ENCODE measurements at places on chromosomes 6 and 20.

DNA sequence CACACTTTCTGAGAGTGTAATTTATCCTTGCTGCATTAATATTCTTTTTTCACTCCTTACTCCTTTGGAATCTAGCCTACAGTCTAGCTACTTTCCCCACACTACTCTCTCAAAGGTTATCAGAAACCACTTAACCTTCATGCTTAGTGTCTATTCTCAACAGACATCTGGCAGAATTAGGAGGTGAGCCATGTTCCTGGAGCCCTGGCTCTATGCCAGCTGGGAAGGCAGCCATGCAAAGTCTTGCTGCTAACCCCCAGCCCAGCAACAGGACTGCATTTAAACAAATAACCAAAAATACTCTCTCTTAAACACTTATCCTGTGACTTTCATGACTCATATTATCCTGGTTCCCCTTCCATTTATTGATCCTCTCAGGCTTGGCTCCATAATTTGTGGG lies 260.2 kb downstream of the BCKDHB start:
- DNase-seq: no peak

DNA sequence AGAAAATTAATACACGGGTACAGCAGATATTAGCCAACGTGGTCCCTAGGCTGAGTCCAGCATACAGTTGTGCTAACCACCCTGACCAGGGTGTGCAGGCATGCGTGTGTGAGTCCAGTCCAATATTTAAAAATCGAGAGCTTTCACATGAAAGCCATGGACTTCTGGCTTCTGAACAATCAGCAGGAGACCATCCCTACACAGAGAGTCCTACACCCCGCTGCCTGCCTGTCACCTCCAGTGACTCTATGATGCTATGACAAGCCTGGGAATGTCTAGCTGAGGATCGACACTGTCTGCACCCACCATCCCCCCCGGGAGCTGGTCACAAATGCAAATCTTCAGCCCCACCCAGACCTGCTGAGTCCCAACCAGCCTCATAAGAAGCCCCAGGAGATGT lies 7.9 kb downstream of the ACSS1 start:
- no peak for DNase-seq

DNA sequence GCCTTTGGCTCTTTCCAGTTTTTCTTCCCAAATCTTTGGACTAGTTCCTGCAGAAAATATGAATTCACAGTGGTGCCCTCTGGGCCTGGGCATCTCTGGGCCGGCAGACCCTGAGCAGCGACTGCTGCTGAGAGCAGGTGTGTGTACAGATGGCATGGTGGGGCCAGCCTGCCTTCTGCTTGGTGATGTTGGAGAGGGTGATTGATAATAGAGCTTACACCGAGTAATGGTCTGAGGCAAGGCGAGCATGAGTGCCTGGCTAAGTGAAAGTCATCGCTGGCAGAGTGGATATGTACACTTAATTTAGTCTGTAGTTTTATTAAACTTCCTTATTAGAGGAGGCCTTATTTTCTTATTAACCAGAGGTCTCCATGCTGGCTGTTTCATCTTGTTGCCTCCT lies 156.9 kb downstream of the CDKAL1 start:
- no peak for DNase-seq

DNA sequence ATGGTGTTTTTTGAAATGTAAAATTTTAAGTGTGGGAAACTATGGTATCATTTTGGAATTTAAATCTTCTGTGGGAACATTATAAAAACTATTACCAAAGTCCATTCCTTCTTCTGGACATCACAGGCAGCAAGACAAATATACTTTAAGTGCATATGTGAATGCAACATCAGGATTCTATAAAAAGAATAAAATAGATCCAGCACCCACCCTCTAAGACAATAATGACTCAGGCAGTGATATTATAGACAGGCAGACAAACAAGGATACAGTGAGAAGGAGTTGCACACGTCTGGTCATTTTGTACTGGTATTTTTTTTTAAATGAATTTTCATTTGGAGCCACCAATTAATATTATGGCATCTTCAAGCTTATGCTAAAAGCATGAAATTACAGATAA lies 21.1 kb upstream of the NEDD9 start:
- DNase-seq: no peak

DNA sequence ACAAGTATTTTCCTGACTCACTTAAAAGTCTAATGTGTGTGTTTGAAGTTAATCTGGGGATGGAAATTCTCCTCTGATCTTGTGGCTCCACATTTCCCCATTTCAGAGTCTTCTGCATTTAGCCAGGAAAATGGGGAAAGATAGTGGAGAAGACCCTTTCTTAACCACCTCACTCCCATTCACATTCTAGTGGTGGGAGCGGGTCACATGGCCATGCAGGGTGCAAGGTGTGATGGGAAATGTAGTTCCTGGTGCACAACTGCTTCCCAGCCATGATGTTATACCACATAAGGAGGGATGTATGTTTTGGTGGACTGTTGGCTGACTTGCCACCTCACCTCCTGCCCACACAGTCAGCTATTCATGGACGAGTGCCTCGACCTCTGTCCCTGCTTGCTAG lies 61.8 kb downstream of the BANF2 start:
- no peak for DNase-seq

DNA sequence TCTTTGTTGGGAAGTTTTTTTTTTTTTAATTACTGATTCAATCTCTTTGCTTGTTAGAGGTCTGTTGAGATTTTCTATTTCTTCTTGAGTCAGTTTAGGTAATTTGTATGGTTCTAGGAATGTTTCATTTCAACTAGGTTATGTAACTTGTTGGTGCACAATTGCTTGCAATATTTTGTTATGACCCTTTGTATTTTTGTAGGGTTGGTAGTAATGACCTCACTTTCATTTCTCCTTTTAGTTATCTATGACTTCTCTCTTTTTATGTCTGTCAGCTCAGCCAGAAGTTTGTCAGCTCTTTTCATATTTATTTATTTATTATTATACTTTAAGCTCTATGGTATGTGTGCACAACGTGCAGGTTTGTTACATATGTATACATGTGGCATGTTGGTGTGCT lies 51.1 kb upstream of the SLC24A3 start:
- DNase-seq: no peak

DNA sequence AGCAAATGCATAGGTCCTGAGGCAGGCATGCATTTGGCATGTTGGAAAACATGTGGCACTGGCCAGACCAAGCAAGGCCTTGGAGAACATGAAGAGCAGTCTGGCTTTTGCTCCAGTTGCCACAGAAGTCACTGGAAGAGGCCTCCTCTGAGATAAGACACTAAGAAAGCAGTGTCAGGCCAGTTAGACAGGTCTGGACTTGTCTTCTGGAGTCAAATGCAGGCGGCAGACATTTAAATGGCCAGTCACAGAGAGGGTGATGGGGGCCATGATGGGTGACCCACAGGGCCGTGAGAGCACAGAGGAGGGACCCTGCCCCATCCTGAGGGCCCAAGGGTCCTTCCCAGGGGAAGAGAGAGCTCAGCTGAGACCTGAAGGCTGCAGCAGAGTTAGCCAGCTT lies 26.7 kb upstream of the ADA start:
- DNase-seq: no peak

DNA sequence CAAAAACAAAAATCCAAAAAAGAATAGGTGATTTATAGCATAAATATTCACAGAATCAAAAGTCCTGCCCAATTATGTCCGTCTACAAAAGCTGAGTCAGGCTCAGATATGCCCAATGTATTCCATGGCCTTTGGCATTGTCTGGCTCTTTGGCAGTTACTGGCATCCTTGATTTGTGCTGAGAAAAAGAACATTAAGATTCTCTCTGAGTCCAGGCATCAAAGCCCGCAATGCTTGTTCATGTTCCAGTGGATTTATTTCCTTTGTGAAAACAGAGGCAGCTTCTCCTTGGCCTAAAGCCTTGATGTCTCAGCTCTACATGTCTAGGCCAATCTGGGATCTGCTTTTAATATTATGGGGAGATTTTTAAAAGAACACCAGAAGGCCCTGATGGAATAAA lies 76.1 kb upstream of the SLC4A11 start:
- no peak for DNase-seq

DNA sequence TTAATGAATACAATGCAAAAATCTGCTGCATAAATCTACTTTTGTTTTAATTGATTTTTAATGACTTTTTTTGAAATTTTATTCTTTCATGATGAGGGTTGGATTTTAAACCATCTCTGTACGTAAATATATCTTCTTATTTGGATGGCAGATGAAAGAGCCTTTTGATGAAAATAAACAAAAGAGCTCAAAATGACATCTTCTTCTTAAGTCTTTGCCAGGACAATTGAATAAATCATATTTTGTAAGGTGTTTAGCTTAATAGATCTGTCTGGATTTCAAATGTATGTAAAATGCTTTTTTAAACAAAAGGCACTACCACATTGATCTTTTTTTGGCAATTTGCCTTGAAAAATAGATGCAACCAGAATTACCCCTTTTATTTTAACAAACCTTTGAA lies 39.3 kb downstream of the KIF6 start:
- DNase-seq: no peak

DNA sequence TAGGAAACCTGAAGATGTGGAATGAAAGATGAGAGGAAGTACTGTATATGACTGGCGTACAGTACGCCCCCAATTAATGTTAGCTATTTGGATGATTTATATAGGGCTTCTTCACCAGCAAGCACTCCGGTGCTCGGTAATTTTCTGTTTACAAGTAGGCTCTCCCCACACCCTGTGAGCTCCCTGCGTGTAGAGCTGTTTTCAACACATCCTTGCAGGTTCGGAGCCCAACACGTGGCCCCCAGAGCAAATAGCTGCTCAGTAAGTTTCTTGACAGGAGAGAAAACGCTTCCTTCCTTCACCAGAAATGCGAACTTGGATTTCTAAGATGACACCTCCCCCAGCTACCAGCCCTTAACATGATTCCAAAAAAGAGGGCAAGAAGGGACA lies 1.2 kb upstream of the RAB22A start:
- no peak for DNase-seq

DNA sequence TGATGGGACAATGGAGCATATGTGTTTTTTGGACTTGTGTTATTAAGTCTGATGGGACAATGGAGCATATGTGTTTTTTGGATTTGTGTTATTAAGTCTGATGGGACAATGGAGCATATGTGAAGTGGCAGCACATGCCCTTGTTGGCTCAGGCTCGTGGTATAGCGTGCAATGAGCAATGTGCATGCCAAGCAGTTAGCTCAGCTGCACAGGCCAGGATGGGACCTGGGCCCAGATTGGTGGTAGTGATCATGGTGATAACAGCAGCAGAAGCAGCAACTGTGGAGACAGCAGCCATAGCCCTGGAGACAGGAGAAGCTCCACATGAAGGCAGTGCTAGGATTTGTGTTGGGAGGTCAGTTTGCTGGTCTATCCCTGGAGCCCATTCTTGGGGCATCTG lies 61.1 kb downstream of the IL20RA start:
- DNase-seq: no peak

DNA sequence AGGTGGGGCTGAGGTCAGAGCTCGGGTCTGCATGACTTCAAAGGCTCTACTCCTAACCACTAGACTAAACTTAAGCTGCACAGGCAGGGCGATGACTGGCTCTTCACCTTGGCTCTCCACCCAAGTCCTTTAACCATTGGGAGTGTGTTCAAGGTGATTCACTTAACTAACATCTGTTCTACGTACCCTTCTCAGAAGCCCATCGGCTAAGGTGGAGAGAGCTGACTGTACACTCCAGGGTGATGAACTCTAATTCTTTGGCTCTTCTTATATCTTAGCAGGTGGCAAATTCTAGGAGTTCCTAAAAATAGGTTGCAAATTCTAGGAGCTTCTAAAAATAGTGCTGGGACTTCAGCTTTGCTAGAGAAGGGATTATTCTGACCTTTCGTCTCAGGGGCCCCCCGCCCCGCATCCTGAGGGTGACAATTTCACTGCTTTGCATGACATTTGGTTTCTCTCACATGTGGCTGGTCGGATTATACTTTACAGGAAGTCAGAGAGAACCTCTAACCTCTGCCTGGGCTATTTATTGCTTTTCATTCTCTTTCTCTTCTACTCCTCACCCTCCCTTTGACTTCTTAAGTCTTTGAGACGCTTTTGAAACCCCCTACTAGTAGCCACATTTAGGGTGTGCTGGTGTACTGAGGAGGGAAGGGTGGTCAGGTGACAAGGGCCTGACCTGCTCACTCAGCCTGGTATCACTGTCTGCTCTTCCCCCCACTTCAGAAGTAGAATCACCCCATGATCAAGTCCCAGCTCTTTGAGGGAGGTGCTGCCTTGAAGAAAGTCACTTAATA lies 55.5 kb downstream of the PRDM1 start:
- no peak for DNase-seq

- no peak for DNase-seq
Measured at GRCh38 chr6:113120224-113120581, 736.9 kb upstream of the MARCKS start.

- DNase-seq: no peak
Measured at GRCh38 chr20:48731536-48731935, 96.3 kb downstream of the PREX1 start.

- no peak for DNase-seq
Measured at GRCh38 chr6:117600008-117600743, 2.1 kb downstream of the GOPC start.

DNA sequence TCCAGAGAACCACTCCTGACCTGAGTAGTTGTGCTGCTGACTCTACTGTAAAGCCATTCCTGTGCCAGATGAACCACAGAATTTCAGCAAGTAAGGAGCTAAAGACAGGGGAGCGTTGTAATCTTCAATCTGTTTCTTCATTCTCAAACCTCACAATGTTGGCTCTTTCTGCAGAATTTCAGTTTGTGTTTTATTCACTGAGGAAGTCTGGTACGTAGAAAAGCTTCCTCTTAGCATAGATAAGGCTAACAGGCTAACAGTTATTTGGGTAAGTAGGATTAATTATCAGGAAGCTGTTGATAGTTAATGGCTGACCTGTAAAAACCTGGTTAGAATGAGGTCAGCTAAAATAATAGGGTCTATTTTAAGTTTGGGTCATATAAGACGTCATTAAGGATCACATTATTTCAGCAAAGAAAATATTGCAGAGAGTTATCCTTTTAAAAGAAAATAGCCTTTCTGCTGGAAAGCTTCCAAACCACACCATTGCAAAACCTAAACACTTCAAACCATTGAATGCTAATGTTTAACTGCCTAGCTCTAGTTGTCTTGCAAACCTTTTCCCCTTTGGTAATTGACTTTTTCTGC lies 14.1 kb upstream of the TENT5A start:
- no peak for DNase-seq

- DNase-seq: no peak
Measured at GRCh38 chr6:431504-431903, 40.0 kb downstream of the IRF4 start.

- DNase-seq: no peak
Measured at GRCh38 chr20:22320245-22320915, 264.0 kb downstream of the FOXA2 start.

DNA sequence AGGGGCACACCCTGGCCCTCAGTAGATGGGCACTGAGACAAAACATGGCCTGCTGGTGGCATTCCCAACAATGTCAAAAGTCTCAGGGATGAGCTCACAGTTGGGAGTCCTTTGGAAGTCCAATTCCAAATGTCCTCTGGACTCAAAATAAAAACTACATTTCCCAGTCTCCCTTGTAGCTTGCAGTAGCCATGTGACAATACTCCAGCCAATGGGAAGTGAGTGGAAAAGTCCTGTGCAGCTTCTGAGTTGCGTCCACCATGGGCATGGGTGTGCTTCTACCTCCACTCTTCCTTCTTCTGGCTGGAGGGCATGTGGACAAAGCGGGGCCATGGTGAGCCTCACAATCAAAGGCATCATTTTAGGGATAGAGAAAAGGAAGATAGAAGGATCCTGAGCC lies 5.8 kb upstream of the ADAM33 start:
- DNase-seq: no peak
